ENCODE measurements at places on chromosomes 3 and 15. TPM values are rescaled to one million over a fixed set of nuclear protein-coding genes. Genes with fewer than 3 reads are reported as not detected.
A peak's percentile ranks its signal among the peaks of the same experiment; 100 is the strongest.

DNA sequence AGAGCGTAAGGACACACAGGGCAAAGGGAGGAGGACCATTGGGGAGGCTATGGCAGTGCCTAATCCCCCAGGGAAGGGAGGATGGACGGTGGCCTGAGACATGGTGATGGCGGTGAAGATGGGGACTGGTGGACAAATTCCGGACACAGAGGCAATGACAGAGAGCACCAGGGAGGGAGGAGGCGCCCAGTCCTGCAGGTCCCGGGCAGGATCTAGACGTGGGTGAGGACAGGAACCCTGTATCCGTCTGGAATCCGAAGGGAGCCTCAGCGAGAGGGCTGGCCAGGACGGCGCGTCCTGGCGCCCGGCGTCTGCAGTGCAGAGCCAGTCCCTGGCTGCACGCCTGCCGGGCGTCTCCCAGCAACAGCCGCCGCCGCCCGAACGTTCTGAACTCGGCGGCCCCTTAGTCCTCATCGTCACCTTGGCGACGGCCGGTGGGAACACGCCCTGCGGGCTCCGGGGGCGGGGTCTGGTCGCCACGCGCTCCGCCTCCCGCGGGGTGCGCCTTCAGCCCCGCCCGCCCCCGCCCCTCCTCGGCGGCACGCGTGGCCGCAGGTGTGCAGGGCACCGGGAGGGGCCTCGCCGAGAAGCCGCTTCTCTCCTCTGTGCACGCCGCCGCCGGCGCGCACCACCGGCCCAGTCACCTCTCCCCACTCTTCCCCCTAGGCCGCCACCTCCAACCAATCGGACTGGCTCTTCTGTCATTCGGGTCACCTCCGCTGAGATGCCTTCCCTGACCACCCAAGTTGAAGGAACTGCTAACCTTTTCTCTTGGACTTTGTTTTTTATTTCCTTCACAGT lies 11.6 kb downstream of the XIRP1 start:
- H3K4me1 ChIP-seq, result peaks cover 39% of the 10 kb centered on the region
- no peaks in the 10 kb centered on the region for H3K27me3 ChIP-seq
- peak overlapping the region; percentile 91 for H3K27ac ChIP-seq
- peak overlapping the region; percentile 33 for H3K4me3 ChIP-seq
- peak; percentile 91 for DNase-seq
- no peaks in the 10 kb centered on the region for H3K36me3 ChIP-seq

DNA sequence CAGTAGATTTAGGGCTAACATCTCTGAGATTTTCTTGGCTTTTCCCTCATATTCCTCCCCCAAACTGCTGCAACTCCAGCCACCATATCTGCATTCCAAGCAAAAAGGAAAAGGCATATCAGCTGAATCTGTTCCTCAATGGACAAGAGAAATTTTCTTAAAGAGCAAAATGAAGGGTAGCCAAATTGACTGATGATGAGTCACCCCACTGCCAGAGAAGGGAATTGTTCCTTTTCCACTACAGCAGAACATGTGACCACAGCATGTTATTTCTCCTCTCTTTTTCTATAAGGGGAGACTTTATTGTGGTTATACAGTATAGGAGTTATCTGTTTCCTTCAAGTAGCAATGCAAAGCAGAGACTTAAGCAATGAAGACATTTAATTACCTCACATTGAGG lies 172.5 kb downstream of the MTHFS start:
- no peaks in the 10 kb centered on the region for H3K4me1 ChIP-seq
- H3K27ac ChIP-seq, result no peak overlapping the region
- H3K36me3 ChIP-seq, result no peaks in the 10 kb centered on the region
- H3K4me3 ChIP-seq, result no peak overlapping the region
- DNase-seq, result no peak
- H3K27me3 ChIP-seq, result no peaks in the 10 kb centered on the region

DNA sequence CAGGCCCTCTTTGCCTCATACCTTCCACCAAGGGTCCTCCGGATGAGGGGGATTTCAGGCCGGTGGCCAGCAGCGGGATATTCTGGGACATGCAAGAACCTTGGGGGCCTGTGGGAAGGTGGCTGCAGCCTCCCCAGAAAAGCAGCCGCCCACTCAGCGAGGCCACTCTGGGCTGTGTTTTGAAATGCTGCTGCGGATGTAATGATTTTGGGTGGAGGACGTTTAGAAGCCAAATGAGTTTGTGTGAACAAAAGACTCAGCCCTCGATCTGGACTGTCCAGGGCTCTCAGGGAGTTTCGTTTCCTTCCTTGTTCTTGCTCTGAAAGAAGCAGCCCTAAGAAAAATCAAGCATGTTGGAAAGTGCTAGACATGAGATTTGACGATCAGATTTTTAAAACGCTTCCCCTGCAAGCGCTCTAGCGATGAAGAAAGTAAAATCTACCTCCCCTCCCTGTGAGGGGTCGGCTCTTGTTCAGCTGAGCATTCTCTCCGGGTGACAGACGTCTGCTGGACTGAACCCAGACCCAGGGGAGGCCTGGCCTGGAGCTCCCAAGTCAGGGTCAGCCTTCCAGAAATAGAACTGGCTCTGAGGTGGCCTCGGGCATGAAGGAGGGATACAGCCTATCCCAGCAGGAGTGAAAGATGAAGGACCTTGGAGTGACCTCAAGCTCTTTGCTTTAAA lies 12.9 kb downstream of the HEG1 start:
- peaks cover 95% of the 10 kb centered on the region for H3K4me1 ChIP-seq
- H3K36me3 ChIP-seq, result no peaks in the 10 kb centered on the region
- DNase-seq, result no peak
- peak overlapping the region; percentile 18 for H3K4me3 ChIP-seq
- no peaks in the 10 kb centered on the region for H3K27me3 ChIP-seq

DNA sequence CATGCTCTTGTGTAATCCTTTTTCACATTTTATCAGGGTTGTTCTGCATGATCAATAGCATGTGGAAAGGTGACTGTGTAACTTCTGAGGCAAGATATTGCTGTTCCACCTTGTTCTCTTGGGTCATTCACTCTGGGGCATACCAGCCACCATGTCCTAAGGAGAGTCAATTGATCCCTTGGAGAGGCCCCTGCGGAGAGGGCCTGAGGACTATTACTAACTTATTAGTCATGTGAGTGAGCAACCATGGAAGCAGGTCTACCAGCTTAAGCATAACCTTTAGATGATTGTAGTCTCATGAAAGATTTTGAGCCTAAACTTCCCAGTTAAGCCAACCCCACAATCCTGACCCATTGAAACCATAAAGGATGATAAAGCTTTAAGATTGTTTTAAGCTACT lies 22.0 kb upstream of the COL6A5 start:
- no peaks in the 10 kb centered on the region for H3K27me3 ChIP-seq
- DNase-seq, result no peak
- H3K27ac ChIP-seq, result no peak overlapping the region
- no peaks in the 10 kb centered on the region for H3K36me3 ChIP-seq

GRCh38 chr3:41900265-41900664 lies 61.6 kb downstream of the ULK4 start:
- DNase-seq, result no peak
- H3K27me3 ChIP-seq, result no peaks in the 10 kb centered on the region
- H3K4me1 ChIP-seq, result no peaks in the 10 kb centered on the region
- H3K27ac ChIP-seq, result no peak overlapping the region

DNA sequence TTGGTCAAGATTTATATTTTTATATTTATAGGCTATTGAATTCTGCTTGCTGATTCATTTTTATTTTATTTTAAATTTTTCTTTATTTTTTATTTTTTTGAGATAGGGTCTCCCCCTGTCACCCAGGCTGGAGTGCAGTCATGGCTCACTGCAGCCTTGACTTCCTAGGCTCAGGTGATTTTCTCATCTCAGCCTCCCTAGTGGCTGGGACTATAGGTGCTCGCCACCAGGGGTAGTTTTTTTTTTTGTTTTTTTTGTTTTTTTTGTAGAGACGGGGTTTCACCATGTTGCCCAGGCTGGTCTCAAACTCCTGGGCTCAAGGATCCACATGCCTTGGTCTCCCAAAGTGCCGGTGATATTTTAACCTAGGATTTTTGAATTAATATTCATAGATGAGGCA lies 31.2 kb downstream of the NR2E3 start:
- H3K36me3 ChIP-seq, result peaks cover 11% of the 10 kb centered on the region
- DNase-seq, result no peak

- no peak overlapping the region for H3K27ac ChIP-seq
- H3K27me3 ChIP-seq, result no peaks in the 10 kb centered on the region
- no peak overlapping the region for H3K4me3 ChIP-seq
- H3K36me3 ChIP-seq, result no peaks in the 10 kb centered on the region
Observed at GRCh38 chr15:41605566-41605965, 46.6 kb downstream of the TYRO3 start.

CYP1A2 gene
- total RNA-seq, result not detected

LNP1 gene
- total RNA-seq, result 4.4 TPM
